Fibroblast of gingiva (primary cell): ENCODE measurements at places on chromosomes 1 and 21.

- DNase-seq = no peak
Observed at GRCh38 chr1:35887508-35887907, 4.5 kb downstream of the AGO1 start.

- no peak for DNase-seq
Observed at GRCh38 chr1:10050611-10051010, 17.9 kb downstream of the UBE4B start.

- DNase-seq = peak; percentile 80
Observed at GRCh38 chr1:23400324-23401114, 24.0 kb downstream of the TCEA3 start.

DNA sequence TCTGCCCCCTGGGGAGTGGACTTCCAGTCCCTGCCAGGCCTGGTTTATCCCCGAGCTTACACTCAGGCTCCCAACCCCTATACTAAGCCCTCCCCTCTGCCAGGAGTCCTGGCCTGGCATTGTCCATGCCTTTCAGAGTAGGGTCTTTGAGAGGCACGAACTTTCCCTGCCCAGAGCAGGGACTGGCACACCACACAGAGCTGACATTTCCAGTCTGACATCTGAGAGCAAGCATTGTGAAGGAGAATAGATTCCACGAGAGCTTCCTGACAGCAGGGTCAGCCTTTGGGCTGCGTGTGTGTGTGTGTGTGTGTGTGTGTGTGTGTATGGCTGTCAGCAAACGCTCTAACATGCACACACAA, 59.5 kb upstream of the LAPTM5 start:
- peak; percentile 22 for DNase-seq
